ENCODE measurements at places on chromosomes 12 and 14. TPM values are rescaled to one million over a fixed set of nuclear protein-coding genes. Genes with fewer than 3 reads are reported as not detected.

GRCh38 chr12:8499616-8500015, 13.7 kb upstream of the CLEC4D start:
- no peak for DNase-seq

- no peak for DNase-seq
Measured at GRCh38 chr12:5776091-5776490, 169.0 kb downstream of the ANO2 start.

- no peak for DNase-seq
Measured at GRCh38 chr14:94381149-94382030, 7.0 kb downstream of the SERPINA1 start.

GRCh38 chr14:76829013-76829365, 2.8 kb downstream of the LRRC74A start:
- DNase-seq: peak; percentile 56

Gene TNFRSF1A
- 155 TPM for total RNA-seq

Gene CDKN1B
- total RNA-seq: 43.1 TPM

DNA sequence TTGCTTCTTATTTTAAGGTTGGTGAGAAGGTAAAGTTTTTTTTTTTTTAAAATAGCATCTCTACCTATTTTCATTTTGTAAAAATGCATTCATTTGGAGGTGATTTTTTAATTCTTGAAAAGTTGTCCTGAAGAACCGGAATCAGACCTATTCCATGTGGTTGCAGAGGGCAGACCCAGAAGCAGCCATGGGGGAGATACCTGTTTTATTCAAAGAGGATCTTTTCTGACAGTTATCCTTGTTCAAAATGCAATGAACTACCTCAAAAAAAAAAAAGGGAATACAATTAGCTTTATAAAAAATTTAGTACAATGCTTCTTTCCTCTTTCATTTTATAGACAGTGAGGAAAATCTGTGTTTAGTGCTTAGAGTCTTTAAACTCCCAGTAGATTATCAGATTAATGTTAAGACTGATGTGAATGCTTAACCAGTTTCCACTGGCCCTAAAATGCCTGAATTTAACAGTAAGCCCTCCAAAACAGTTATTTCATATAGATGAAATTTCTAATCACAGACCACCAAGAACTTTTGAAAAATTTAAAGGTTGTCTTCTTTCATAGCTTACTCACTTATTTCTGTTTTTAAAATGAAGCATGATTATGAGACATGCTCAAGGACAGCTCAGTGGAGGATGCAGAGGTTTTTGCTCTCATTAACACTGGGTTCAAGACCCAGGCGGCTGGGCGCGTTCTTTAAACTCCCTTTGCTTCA, 8.6 kb upstream of the NEMF start:
- no peak for DNase-seq

Gene EAPP
- 25.8 TPM for total RNA-seq

DNA sequence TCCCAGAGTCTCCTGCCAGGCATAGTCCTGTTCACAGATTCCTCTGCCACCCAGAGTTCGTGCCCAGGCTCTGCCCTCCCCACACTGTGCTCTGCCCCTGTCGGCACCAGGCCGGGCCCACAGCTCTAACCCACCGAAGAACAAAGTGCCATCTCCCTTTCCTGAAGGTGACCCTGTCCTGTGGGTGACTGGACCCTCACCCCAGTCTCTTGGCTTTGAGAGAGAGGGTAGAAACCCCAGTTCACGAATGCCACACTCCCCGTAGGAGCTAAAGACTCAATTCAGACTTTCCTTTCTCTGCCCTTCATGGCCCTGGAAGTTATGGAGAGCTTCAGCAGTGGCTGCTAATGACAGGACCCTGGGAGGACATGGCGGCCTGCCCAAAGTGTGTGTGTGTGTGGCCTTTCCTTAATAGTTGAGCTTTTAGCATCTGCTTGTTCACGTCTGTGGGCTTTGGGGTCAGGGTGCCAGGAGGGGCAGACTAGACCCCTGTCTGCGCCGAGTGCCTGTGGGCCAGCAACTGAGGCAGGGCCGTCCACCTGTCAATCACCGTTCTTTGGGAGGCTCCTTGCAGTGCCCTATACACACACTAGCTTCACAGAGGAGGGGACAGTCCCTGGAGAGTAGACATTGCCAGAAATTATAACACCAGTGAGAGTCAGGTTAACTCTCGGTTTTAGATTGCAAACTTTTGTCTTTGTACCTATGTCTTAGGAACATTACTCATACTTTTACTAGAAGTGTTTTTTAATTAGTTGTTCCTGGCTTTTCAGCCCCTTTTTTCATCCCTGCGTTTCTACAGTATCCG, 84.6 kb upstream of the DYNC1H1 start:
- DNase-seq: no peak

GRCh38 chr14:57870686-57871457, 5.0 kb upstream of the SLC35F4 start:
- no peak for DNase-seq

Gene PIWIL1
- total RNA-seq: not detected

- no peak for DNase-seq
Measured at GRCh38 chr12:1518591-1519516, 75.5 kb downstream of the FBXL14 start.

Gene VWF
- 254 TPM for total RNA-seq

DNA sequence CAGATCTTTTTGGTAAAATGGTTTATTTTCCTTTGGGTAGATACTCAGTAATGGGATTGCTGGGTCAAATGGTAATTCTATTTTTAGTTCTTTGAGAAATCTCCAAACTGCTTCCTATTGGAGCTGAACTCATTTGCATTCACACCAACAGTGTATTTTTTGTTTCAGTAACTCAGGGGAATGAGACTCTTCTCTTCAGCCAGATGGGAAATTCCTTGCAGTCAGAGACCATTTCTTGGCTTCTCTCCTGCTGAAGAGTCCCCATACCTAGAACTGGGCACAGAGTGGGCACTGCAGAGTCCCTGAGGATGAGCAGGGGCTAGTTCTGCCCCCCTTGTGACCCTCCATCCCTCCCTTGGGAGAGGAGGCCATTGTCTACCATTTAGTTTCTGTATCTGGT, 10.8 kb downstream of the SDSL start:
- DNase-seq: no peak

DNA sequence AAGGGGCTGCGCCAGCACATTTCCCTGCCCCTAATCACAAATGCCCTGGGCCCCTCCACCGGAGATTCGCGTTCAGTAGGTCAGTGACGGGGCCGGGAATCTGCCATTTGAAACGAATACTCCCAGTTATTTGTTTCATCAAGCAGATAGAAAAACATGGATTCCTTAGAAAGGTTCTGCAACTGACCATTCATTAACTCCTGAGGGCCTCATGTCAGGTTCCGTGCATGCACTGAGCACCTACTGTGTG, 25.6 kb upstream of the UBC start:
- DNase-seq: no peak

DNA sequence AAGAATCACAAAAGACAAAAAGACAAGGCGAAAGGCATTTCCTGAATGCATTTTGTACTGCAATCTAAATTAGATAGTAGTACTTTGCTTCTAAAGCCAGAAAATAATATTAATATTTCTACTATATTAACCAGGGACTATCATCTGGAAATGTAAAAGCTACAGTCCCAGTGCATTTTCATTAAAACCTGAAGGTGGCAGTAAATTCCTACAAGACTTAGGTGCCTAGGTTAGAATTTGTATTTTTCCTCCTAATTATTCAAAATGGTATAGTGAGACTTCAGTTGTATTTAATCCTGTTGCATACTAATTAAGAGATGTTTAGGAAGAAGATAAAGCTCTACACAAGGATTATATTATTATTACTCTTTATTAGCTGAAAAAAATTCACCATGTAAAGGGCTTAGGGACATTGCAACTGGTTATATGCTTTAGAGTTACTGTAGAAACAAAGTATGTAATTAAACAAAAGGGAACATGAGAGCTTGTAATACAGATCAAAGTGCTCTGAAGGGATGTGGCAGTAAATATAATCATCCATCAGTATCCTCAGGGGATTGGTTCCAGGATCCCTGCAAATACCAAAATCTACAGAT, 53.6 kb downstream of the BRMS1L start:
- DNase-seq: no peak

Gene CLEC1A
- total RNA-seq: 8.9 TPM

GRCh38 chr12:124756760-124757159, 106.9 kb downstream of the SCARB1 start:
- no peak for DNase-seq

Gene KLHL33
- total RNA-seq: 0.20 TPM

GRCh38 chr12:83168751-83169150, 482.0 kb downstream of the TMTC2 start:
- no peak for DNase-seq

Gene COX8C
- not detected for total RNA-seq

Gene HELB
- total RNA-seq: 6.4 TPM

GRCh38 chr14:56811593-56812363, 1.5 kb upstream of the OTX2 start:
- DNase-seq: no peak

Gene OVCH1
- total RNA-seq: 0.89 TPM

DNA sequence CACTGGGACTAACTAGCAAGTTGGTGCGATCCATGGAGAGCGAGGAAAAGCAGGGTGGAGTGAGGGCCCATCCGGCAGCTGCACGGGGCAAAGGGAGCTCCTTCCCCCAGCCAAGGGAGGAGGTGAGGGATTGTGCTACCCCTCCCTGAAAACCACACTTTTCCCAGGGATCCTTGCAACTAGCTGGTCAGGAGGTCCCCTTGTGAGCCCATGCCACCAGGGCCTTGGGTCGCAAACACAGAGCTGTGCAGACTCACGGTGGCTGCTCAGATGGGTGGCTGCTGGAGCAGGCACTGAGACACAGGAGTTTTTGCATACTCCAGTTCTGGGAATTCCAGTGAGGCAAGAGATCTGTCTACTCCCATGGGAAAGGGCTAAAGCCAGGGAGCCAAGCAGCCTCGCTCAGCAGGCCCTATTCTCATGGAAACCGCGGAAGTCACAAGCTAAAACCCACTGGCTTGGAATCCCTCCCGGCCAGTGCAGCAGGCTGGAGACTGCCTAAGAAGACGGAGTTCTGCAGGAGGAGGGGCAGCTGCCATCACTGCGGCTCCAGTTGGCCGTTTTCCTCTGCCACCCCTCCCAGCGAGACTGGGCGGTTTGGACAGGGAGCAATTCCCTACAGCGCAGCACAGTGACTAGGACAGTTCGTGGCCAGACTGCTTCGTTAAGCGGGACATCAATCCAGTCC, 10.9 kb upstream of the ZNF705A start:
- DNase-seq: peak; percentile 70

Gene KRT80
- 30.1 TPM for total RNA-seq

GRCh38 chr12:1640328-1641234, 11.6 kb downstream of the WNT5B start:
- no peak for DNase-seq

GRCh38 chr12:18375583-18375982, 114.3 kb downstream of the PIK3C2G start:
- DNase-seq: no peak

DNA sequence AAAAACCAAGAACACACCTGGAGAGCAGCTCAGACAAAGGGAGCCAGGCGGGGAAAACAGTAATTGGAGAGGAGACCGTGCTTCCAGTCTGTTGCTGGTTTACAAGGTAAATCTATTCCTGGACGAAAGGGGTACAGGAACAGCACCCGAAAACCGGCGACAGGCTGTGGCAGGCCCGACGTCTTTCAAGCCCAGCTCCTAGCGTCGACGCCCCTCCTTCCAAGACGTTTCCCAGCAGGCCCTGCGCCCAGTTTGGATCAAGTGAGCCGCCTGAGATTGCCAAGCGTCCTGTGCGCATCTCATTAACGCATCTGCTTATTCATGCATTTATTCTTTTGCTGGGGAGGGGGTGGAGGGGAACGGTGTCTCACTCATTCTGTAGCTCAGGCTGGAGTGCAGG, 1.4 kb downstream of the C12orf56 start:
- DNase-seq: no peak

DNA sequence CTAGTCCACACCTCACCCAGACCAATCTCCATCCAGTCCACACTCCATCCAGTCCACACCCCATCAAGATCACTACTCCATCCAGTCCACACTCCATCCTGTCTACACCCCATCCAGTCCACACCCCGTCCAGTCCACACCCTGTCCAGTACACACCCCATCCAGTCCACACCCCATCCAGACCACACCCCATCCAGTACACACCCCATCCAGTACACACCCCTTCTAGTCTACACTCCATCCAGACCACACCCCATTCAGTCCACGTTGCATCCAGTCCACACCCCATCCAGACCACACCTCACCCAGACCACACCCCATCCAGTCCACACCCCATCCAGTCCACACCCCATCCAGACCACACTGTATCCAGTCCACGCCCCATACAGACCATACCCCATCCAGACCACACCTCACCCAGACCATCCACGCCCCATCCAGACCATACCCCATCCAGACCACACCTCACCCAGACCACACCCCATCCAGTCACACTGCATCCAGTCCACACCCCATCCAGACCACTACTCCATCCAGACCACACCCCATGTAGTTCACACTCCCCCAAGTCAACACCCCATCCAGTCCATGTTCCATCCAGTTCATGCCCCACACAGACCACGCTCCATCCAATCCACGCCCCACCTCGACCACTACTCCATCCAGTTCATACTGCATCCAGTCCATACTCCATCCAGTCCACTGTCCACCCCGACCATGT, 116.6 kb upstream of the RTL1 start:
- DNase-seq: no peak

Gene CD27
- total RNA-seq: 1.4 TPM

DNA sequence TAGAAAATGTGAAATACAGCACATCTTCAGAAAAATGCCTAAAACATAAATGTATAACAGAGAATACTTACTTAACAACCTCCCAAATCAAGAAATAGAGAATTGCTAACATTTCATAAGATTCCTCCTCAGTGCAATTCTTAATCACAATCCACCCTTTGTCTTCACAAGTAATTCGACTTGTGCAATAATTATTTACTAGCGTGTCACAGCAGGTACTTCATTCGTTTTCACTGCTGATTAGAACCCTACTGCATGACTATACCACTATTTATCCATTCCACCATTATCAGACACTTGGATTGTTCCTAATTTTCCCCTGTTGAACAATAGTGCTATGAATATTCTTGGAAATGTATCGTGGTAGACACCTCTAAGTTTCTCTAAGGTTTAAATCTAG, 64.9 kb upstream of the BBS10 start:
- DNase-seq: no peak

Gene PPM1H
- 9.6 TPM for total RNA-seq

Gene RDH12
- 0.16 TPM for total RNA-seq

DNA sequence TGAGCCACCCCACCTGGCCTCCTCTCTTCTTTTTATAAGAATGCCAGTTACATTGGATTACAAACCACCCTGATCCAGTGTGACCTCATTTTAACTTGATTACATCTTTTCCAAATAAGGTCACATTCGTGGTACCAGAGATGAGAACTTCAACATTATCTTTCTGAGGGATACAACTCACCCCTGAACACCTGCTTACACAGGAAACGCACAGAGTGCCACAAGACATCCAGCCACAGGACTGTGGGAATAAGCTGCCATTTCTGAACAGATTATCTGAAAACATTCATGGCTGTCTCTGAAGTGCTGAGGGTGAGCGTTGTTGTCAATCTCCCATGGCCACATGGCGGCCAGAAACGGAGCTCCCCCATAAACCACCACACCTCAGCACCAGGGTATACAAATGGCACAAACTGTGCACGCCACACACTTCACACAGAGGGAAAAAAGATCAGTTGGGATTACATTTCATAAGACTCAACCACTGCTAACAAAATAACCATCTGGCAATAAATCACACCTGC, 23.7 kb downstream of the FOXN3 start:
- no peak for DNase-seq
